ENCODE measurements at places on chromosomes 1 and 21.

DNA sequence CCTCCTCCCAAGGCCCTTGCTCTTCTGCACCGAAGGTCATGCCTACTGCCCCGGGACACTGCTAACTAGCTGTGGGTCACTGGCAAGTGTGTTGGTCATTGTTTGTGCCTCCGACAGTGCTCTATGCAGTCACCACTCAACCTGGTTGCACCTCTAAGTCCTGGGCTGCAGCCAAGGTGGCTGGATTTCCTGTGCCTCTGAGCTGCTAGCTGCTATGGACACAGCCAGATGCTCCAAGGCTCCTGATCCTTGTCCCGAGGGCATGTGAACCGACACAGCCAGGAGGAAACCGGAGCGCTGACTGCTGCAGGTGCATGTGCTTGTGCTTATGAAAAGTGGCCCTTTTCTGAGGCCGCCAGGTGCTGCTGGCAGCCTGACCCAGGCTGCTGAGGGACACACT is 14.7 kb upstream of the SPOCD1 start:
- DNase-seq = no peak

- DNase-seq = peak; percentile 40
Measured at GRCh38 chr1:36068866-36069265, 15.0 kb upstream of the TEKT2 start.

- peak; percentile 67 for DNase-seq
Measured at GRCh38 chr21:28538987-28539622, 453.6 kb downstream of the LTN1 start.

- DNase-seq = peak; percentile 5
Measured at GRCh38 chr1:174931214-174931613, 68.5 kb upstream of the CACYBP start.

DNA sequence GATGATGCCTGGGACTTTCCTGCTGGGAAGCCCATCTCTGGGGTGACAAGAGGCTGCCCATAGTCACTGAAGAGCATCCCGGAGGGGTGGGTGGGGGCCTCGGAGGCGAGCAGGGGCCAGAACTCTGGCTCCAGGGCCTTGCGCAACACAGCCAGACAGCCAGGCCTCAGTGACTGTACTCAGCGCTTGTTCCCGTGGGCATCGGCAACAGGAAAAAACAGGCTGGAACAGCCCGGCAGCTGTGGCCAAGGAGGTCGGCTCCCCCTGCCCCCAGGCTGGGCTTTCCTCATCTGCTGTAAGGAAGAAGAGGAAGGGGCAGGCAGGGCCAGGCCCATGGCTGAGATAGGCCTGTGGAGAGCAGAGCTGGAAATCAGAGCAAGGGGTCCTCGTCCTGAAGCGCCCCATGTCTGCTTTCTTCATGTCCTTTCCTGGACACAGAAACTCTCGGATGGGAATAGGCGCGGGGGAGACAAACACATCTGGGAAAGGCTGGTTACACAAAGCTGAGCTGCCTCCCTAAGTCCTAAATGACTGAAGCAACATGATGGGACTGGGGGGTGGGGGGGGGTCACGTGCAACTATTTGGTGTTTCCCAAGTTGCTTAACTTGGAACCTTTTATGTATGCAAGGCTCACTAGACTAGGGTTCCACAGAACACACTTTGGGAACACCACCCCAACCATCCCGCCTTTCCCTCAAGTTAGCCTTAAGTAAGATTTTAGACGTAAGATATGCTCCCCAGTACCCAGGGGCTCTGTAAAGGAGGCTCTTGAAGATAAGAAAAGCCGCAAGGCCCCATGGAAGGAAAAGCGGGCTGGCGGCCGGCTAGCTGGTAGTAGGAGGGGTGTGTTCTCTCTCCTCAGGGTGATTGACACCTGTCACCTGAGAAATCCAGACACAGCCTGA is 30.7 kb downstream of the HSPG2 start:
- DNase-seq = peak; percentile 56

GRCh38 chr21:42724226-42724920 is 71.0 kb downstream of the PDE9A start:
- peak; percentile 59 for DNase-seq

DNA sequence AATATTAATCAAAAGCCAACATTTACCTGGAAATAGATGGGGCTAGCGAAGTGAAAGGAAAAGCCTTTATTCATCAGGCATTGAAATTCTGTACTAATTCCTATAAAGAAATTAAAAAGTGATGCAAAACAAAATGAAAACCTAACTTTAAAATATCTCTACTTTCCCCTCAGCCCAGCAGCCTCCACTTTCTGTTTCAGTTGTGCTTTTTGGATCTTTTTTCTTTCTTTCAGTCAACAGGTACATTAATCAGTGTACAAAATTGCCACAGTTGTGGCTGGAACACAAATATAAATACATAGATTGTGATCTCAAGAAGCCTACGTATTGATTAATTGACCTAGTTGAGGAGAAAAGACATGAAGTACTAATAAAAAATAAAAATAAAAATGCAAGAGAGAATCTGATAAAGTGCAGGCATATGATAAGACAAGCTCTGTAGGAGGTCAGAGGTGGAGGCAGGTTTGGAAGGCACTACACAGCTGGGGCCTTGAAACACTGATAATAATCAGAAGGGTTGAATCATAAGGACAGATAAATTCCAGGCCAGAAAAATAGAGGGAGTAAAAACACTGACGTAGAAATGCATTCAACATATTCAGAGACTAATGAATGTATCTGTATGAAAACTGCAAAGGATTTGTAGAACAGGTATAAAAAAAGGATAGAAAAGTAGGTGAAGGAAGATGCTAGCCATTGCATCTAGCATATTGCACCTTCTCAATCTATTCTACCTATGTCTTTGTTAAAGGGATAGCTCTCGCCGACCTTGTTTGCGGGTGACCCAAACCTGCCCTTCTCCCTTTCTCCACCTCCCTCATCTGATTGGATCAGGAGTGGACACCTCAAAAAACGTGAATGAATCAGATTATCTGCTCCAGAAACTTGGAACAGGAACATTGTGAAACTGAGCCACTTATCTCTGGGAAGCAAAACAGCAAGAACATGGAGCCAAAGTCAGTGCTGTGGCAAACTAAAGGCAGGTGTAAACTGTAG is 607.8 kb upstream of the ADGRL2 start:
- DNase-seq = no peak
